Foreskin melanocyte (primary cell): ENCODE measurements at places on chromosomes 3 and 15.

- peak; percentile 42 for DNase-seq
These were observed 85.1 kb downstream of the PDCD6IP start for GRCh38 chr3:33883538-33883950.

GRCh38 chr3:156643729-156644389 is 30.5 kb upstream of the TIPARP start:
- DNase-seq = no peak

DNA sequence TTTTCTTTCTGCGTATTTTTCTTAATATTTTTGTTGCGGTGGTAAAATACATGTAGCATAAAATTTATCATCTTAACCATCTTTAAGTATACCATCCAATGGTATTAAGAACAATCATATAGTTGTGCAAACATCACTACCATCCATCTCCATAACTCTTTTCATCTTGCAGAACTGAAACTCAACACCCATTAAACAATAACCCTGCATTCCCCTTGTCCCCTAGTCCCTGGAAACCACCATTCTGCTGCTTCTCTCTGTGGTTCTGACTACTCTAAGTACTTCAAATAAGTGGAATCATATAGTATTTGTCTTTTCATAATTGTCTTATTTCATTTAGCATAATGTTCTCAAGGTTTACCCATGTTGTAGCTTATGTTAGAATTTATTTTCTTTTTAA is 67.3 kb upstream of the EOMES start:
- no peak for DNase-seq

- DNase-seq = no peak
These were observed 12.9 kb upstream of the LINGO1 start for GRCh38 chr15:77645602-77646001.

DNA sequence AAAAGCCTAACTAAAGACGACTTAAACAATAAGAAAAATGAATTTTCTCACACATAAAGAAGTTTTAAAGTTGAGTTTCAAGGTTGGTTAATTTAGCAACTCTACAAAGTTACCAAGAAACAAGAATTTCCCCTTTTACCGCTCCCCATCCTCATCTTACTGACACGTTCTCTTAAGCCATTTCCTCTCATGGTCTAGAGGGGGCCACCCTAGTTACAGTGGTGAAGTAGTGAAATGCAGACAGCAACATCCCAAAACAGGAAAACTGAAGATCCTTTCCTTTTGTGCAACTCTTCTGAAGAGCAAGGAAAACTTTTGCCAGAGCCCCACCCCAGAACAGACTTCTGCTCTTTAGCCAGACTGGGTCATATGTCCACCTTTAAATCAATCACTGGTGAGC is 17.3 kb upstream of the SOX14 start:
- no peak for DNase-seq

- DNase-seq = peak; percentile 57
These were observed 30.5 kb downstream of the ACAN start for GRCh38 chr15:88833731-88834100.

- no peak for DNase-seq
These were observed 2.2 kb upstream of the THRB start for GRCh38 chr3:24496529-24497482.

DNA sequence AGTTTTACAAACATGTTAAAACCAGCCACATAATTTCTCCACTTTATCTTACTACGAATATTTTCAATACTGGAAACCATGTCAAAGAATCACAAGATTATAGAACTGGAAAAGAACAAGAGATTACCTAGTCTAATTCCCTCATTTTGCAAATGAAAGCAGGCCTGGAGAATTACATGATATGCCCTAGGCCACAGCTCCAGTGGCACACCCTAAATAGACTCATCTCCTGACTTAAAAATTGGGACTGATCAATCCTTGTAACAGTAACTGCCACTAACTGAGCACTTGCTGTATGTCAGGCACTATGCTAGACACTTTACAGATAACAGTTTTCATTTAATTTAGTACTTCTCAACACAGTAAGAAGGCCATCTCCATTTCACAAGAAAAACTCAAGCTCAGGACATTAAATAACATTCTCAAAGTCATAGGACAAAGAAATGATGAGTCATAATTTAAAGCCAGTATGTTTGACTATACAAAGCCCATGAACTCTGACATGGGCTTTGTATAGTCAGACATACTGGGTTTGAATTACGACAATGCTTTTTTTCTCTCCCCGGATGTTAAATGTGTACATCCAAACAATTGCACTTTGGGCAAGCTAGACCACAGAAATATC is 9.4 kb downstream of the IGSF11 start:
- no peak for DNase-seq

DNA sequence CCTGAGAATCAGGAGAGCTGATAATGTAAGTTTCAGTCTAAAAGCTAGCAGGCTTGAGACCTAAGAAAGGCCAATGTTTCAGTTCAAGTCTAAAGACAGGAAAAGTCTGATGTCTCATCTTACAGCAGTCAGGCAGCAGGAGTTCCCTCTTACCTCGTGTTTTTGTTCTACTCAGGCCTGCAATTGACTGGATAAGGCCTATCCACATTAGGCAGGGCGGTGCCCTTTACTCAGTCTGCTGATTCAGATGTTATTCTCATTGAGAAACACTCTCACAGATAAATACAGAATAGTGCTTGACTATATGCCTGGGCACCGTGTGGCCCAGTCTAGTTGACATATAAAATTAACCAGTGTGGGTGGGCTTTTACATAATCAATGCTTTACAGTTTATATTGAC is 122.4 kb downstream of the NR1D2 start:
- no peak for DNase-seq

DNA sequence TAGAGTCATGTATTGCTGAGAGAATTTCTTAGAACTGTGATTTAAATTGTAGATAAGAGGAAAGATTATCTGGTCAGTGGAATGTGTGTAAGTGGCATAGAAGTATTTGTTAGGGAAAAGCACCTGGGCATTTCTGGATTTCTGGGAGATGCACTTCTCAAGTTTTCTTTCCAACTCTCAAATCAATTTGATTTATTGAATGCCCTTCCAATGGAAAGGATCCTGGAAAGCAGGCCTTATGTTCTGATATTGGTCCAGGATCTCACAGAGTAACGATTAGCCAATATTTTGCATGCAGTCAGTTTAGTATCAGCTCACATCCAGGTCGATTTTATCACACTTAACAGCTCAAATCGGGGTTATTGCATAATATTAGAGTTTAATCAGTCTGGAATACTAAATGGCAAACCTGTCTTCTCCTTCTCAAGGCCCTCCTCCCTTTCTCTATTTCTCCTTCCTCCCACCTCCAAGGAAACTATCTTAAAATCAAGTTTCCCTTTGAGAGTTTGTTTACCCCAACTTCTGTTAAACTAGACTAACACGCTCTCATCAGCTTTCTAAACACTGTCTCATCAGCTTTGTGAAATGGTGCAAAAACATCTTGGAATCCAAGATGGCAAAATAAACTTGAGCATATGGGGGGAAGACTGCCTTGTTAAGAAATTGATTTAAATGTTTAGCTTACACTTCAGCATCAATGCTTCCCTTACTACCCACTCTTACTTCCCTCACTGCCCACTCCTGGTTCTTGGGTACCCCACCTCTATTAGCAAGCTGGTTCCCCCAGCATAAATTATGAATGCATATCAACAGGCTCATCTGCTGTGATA is 9.5 kb downstream of the SOX2 start:
- no peak for DNase-seq

DNA sequence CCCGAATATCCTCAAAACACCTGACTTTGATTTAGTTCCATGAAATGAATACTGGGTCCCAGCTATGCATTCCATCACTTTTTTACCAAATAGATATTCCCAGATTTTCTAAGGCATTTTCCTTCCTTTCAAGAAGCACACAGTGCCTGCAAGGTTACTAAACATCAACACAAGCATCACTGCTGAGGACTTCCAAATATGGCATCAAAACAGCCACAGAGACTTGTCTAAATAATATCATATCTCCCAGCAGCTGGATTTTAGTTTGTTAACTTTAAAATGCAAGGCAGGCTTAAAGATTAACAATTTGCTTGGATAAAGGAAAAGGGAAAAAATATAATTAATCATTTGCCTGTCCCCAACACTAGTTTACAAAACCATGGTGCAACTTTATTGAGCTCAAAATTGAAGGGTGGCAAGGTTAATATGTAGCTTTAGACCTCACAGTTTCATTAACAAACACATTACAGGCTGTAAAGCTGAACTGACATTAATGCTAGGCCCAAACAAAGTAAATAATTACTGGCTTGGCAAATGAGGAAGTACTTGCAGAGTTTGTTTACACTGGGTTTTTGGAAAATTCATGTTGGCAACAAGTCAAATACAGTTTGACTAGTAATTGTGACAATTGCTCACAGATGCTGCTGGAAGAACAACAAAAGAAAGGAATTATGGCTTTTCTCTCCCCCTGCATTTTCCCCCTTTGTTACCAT is 401.7 kb upstream of the CDIN1 start:
- DNase-seq = no peak

DNA sequence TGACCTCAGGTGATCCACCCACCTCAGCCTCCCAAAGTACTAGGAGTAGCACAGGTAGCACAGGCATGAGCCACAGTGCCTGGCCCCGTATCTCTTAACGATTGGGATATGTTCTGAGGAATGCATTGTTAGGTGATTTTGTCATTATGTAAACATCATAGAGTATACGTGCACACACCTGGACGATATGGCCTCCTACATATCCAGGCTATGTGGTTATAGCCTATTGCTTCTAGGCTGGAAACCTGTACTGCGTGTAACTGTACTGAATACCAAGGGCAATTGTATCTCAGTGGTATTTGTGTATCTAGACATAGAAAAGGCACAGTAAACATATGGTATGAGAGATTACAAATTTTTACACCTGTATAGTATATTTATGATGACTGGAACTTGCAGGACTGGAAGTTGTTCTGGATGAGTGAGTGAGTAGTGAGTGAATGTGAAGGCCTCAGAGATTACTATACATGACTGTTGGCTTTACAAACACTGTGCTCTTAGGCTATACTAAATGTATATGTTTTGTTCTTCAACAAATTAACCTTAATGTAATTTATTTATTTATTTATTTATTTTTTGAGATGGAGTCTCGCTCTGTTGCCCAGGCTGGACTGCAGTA is 120.7 kb downstream of the MBNL1 start:
- DNase-seq = no peak

- DNase-seq = no peak
These were observed 63.2 kb downstream of the IQGAP1 start for GRCh38 chr15:90451053-90451850.

DNA sequence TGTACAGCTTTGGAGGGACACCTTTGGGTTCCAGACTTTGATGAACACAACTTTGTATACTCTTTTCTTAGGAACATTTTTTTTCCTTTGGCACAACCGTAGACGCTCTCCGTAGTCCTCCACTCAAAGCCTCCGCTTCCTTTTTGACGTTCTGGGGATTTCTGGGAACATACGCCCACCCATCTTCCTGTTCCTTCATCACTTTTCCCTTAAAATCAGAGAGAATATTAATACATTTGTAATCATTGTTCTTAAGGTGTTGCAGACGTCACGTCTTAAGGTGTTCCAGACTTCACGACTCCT is 405 bp upstream of the SPG21 start:
- no peak for DNase-seq

DNA sequence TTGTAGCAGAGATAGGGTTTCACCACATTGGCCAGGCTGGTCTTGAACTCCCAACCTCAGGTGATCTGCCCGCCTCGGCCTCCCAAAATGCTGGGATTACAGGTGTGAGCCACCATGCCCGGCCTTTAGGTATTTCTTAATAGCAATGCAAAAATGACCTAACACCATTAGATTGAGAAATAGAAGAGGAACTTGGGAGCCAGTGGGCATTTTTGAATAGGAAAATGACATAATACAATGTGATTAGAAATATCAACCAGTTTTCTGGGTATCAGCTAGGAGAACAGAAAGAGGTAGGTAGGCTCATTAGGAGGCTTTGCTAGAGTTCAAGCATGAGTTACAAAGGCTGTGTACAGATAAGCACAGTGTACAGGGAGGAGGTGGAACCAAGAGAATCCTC is 101.8 kb upstream of the TBC1D5 start:
- DNase-seq = no peak
